SK-N-SH (cell line): ENCODE measurements at places on chromosomes 3 and 15. TPM values are rescaled to one million over a fixed set of nuclear protein-coding genes. Genes with fewer than 3 reads are reported as not detected.
A peak's percentile ranks its signal among the peaks of the same experiment; 100 is the strongest.

- no peak overlapping the region; the same call in 1 of the 2 replicates for H3K27ac ChIP-seq
- no peaks in the 10 kb centered on the region for H3K36me3 ChIP-seq
- no peak for DNase-seq
- H3K27me3 ChIP-seq, result no peaks in the 10 kb centered on the region
- H3K4me3 ChIP-seq, result no peak overlapping the region
- H3K4me1 ChIP-seq, result peaks cover 10% of the 10 kb centered on the region; the same call in 1 of the 2 replicates
Measured at GRCh38 chr15:63836579-63836978, 2.8 kb upstream of the HERC1 start.

GRCh38 chr3:183591881-183592521 is 36.5 kb upstream of the KLHL6 start:
- no peak overlapping the region for H3K27ac ChIP-seq
- H3K4me3 ChIP-seq, result no peak overlapping the region
- no peak for DNase-seq
- H3K36me3 ChIP-seq, result no peaks in the 10 kb centered on the region
- no peaks in the 10 kb centered on the region for H3K4me1 ChIP-seq

GRCh38 chr15:100930306-100930848 is 11.2 kb downstream of the LRRK1 start:
- no peaks in the 10 kb centered on the region; the same call in 1 of the 2 replicates for H3K4me1 ChIP-seq
- H3K27me3 ChIP-seq, result no peaks in the 10 kb centered on the region
- no peak overlapping the region for H3K27ac ChIP-seq
- no peak overlapping the region for H3K4me3 ChIP-seq
- no peak for DNase-seq

- H3K27me3 ChIP-seq, result no peaks in the 10 kb centered on the region
- peak; percentile 27 for DNase-seq
- no peak overlapping the region for H3K4me3 ChIP-seq
- H3K27ac ChIP-seq, result no peak overlapping the region
- no peaks in the 10 kb centered on the region for H3K4me1 ChIP-seq
- peaks cover 26% of the 10 kb centered on the region for H3K36me3 ChIP-seq
Measured at GRCh38 chr3:52714335-52715302, 8.7 kb downstream of the SPCS1 start.

- no peaks in the 10 kb centered on the region; the same call in 1 of the 2 replicates for H3K4me1 ChIP-seq
- H3K27ac ChIP-seq, result no peak overlapping the region
- H3K27me3 ChIP-seq, result no peaks in the 10 kb centered on the region
- H3K36me3 ChIP-seq, result peaks cover under 1% of the 10 kb centered on the region
Measured at GRCh38 chr15:77228828-77229227, 157.9 kb upstream of the TSPAN3 start.

- no peaks in the 10 kb centered on the region for H3K27me3 ChIP-seq
- H3K4me3 ChIP-seq, result no peak overlapping the region
- no peaks in the 10 kb centered on the region for H3K36me3 ChIP-seq
- peaks cover 7% of the 10 kb centered on the region; the same call in 1 of the 2 replicates for H3K4me1 ChIP-seq
- no peak for DNase-seq
Measured at GRCh38 chr3:10160925-10161324, 3.8 kb upstream of the IRAK2 start.

- peaks cover 59% of the 10 kb centered on the region for H3K36me3 ChIP-seq
- peak overlapping the region; percentile 86 for H3K27ac ChIP-seq
- H3K27me3 ChIP-seq, result no peaks in the 10 kb centered on the region
Measured at GRCh38 chr15:101276501-101277037, 716 bp downstream of the SELENOS start.

DNA sequence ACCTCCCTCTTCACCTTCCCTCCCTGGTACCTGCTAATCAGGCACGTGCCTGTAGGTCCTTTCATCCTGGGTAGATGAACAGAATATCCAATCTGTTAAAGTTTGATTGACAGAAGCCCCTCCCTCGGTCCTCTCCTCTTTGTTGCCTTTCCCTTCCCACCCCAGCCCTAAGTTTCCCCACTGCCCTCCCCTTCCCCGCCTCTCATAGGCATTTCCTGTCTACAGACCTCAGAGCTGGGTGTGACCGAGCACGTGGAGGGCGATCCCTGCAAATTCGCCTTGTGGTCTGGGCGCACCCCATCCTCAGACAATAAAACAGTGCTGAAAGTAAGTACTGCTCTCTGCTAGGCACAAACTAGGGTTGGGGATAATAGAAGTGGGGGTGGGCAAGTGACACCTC is 239.2 kb upstream of the UMPS start:
- no peak overlapping the region for H3K27ac ChIP-seq
- H3K4me3 ChIP-seq, result no peak overlapping the region
- DNase-seq, result no peak
- no peaks in the 10 kb centered on the region for H3K27me3 ChIP-seq
- peaks cover 5% of the 10 kb centered on the region for H3K36me3 ChIP-seq

DNA sequence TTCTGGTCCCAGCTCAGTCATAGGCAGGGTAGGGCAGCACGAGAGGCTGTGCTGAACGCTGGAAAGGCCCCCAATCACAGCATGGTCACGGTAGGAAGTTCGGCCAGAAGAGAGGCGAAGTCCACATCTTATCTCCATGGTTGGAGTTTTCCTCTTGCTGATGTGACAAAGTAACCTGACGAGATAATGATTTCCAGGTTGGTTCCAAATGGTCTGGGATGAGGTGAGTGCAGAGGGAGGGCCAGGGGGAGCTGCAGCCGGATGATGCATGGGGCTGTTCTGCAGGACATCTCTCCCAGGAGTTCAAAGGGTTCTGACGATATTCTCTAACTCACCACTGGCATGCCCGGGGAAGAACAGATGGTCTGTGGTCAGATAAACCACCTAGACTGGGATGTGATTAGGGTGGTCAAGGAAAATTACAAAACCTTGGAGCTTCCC is 83.2 kb upstream of the WNT5A start:
- no peak overlapping the region for H3K27ac ChIP-seq
- no peak overlapping the region for H3K4me3 ChIP-seq
- H3K4me1 ChIP-seq, result no peaks in the 10 kb centered on the region
- no peak for DNase-seq
- no peaks in the 10 kb centered on the region for H3K36me3 ChIP-seq
- H3K27me3 ChIP-seq, result no peaks in the 10 kb centered on the region

- no peak overlapping the region for H3K27ac ChIP-seq
- H3K36me3 ChIP-seq, result no peaks in the 10 kb centered on the region
- H3K4me3 ChIP-seq, result no peak overlapping the region
- H3K4me1 ChIP-seq, result no peaks in the 10 kb centered on the region
Measured at GRCh38 chr15:73328981-73329380, 39.8 kb downstream of the HCN4 start.

DNA sequence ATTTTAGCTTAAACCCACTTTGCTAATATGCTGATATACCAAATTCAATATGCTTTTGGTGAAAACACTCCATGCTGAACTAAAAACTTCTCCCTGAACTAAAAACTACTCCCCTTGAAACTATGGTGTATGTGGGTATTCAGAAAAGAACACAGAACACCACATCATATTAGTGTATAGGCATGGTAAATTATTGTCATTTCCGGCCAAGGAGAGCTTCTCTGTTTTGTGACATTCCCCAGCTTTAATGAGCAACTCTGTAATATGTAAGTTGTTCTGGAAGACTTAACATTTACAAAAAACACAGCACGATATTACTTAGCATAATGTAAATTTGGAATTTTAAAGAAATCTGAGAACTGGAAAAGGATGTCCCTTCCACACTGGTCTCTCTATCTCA is 269.9 kb upstream of the WNT5A start:
- H3K4me1 ChIP-seq, result no peaks in the 10 kb centered on the region
- H3K27me3 ChIP-seq, result no peaks in the 10 kb centered on the region
- no peak overlapping the region for H3K4me3 ChIP-seq
- no peaks in the 10 kb centered on the region for H3K36me3 ChIP-seq
- H3K27ac ChIP-seq, result no peak overlapping the region
- no peak for DNase-seq

DNA sequence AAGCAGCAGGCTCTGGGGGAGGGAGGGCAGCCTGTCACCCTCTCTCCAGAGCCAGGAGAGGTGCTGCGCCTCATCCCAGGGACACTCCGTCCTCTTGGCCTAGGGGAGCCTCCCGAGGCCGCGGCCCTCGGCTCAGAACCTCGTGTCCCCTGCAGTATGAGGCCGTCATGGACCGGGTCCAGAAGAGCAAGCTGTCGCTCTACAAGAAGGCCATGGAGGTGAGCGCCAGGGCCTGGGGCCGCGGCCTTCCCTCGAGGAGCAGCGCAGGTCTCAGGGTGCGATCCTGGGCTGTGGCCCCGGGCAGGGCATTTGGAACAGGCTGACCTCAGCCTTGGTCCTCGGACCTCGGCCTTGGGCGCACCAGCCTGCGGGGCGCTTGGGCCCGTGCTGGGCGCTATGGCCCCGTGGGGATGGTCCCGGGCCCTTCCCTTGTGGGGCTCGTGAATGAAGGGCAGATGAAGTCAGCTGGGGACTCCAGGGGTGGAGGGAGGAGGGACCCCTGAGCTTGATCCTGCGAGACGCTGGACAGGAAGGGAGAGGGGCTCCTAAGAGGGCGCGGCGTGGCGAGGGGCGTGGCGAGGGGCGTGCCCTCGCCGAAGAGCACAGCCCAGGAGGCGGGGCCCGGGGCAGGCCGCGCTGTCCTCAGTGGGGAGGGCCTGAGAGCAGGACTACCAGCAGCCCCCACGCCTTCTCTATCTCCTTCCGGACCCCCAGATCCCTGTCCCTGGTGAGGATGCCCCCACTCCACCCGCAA is 32.9 kb downstream of the PSTPIP1 start:
- peak; percentile 32 for DNase-seq
- no peaks in the 10 kb centered on the region; the same call in 1 of the 2 replicates for H3K4me1 ChIP-seq
- no peak overlapping the region for H3K27ac ChIP-seq
- no peaks in the 10 kb centered on the region for H3K36me3 ChIP-seq

- no peaks in the 10 kb centered on the region for H3K4me1 ChIP-seq
- H3K36me3 ChIP-seq, result no peaks in the 10 kb centered on the region
- H3K27ac ChIP-seq, result no peak overlapping the region
- peaks cover 17% of the 10 kb centered on the region for H3K27me3 ChIP-seq
- no peak for DNase-seq
- H3K4me3 ChIP-seq, result no peak overlapping the region
Measured at GRCh38 chr15:43277901-43278300, 11.2 kb upstream of the TGM5 start.

DNA sequence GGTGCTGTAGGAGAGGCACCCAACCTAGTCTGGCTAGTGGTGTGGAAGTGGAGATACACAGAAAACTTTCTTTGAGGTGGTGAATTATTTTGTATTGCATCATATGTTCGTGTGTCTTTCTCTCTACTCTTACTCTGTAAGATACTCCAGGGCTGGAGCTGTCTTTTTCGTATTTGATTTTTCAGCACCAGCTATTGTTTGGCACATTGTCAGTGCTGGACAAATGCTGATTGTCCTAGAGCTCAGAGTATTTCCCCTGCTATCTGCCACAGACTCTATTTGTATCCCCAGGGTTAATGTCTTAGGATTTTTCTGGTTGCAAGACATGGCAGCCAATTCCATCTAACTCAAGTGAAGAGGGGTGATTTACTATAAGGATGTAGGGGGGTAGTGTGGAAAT is 110.5 kb downstream of the SAMMSON start:
- H3K27ac ChIP-seq, result no peak overlapping the region
- no peaks in the 10 kb centered on the region for H3K4me1 ChIP-seq
- H3K36me3 ChIP-seq, result no peaks in the 10 kb centered on the region
- no peak overlapping the region for H3K4me3 ChIP-seq
- H3K27me3 ChIP-seq, result no peaks in the 10 kb centered on the region

DNA sequence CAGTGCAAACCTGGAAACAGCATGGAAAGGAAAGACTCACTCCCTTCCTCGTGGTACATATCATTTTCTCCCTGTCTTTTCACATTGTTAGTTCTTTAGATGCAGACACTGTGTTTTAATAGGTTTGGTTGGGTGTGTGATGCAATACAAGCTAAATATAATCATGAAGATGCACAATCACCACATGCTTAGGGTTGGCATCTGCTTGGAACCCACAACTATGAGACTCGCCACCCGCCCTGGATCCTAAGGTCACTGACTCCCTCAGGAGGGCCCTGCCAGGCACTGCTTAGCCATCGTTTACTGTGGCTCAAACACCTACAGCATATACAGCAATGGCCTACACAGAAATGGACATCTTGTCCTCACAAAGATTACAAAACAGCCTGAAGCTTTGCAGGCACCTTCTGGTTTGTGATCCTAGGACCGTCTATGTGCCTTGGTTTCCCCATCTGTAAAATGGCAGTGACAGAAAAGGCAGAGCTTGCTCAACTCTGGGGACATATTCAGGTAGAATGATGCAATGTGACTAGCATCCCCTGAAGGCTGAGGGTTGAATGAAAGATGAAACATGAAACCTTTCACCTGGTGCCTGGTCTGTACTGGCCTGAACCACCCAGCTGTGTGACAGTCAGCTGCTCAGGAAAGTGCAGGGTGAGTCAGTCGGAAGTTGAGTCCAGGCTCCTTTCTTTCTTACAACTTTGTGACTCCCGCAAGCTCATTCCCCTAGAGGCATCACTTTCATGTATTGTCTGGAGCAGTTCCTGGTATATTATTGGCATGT is 123.6 kb upstream of the PFN2 start:
- H3K4me1 ChIP-seq, result peaks cover 5% of the 10 kb centered on the region; the same call in 1 of the 2 replicates
- no peaks in the 10 kb centered on the region for H3K27me3 ChIP-seq
- no peak overlapping the region for H3K27ac ChIP-seq
- no peak for DNase-seq
- H3K4me3 ChIP-seq, result no peak overlapping the region
- no peaks in the 10 kb centered on the region for H3K36me3 ChIP-seq

GRCh38 chr3:39434574-39434973 is 28.1 kb downstream of the RPSA start:
- no peaks in the 10 kb centered on the region for H3K27me3 ChIP-seq
- no peak overlapping the region for H3K27ac ChIP-seq
- H3K4me1 ChIP-seq, result peaks cover 14% of the 10 kb centered on the region; the same call in 1 of the 2 replicates
- H3K36me3 ChIP-seq, result no peaks in the 10 kb centered on the region
- DNase-seq, result no peak

- no peaks in the 10 kb centered on the region for H3K4me1 ChIP-seq
- H3K4me3 ChIP-seq, result no peak overlapping the region
- peaks cover 7% of the 10 kb centered on the region; the same call in 1 of the 2 replicates for H3K27me3 ChIP-seq
- peak; percentile 12 for DNase-seq
- no peak overlapping the region for H3K27ac ChIP-seq
Measured at GRCh38 chr3:146589899-146590508, 15.1 kb downstream of the PLSCR5 start.

Gene ARHGEF26
- polyA plus RNA-seq, result 0.70 and 1.2 TPM in 2 replicates

Gene LCMT2
- 7.1 and 9.6 TPM in 2 replicates for polyA plus RNA-seq

Gene GOLGA8S
- polyA plus RNA-seq, result 0.02 TPM in 2 replicates

Gene CIB1
- polyA plus RNA-seq, result 74.7 and 87.9 TPM in 2 replicates

Gene KCNAB1
- 82.1 and 108 TPM in 2 replicates for polyA plus RNA-seq

Gene EPHB3
- polyA plus RNA-seq, result 2.1 and 4.2 TPM in 2 replicates

Gene HTR3C
- not detected in 2 replicates for polyA plus RNA-seq

Gene GOLGA8G
- not detected in 2 replicates for polyA plus RNA-seq

Gene THPO
- 0.07 and 0.21 TPM in 2 replicates for polyA plus RNA-seq
